Stimulated activated CD4-positive, alpha-beta T cell treated with anti-CD3 and anti-CD28 coated beads, Interleukin-15, amount 100 ng/mL, for 48 hours (primary cell): ENCODE measurements at places on chromosomes 6 and 20.

GRCh38 chr6:137033828-137034227 is 10.9 kb downstream of the IL20RA start:
- DNase-seq, result peak; percentile 41

DNA sequence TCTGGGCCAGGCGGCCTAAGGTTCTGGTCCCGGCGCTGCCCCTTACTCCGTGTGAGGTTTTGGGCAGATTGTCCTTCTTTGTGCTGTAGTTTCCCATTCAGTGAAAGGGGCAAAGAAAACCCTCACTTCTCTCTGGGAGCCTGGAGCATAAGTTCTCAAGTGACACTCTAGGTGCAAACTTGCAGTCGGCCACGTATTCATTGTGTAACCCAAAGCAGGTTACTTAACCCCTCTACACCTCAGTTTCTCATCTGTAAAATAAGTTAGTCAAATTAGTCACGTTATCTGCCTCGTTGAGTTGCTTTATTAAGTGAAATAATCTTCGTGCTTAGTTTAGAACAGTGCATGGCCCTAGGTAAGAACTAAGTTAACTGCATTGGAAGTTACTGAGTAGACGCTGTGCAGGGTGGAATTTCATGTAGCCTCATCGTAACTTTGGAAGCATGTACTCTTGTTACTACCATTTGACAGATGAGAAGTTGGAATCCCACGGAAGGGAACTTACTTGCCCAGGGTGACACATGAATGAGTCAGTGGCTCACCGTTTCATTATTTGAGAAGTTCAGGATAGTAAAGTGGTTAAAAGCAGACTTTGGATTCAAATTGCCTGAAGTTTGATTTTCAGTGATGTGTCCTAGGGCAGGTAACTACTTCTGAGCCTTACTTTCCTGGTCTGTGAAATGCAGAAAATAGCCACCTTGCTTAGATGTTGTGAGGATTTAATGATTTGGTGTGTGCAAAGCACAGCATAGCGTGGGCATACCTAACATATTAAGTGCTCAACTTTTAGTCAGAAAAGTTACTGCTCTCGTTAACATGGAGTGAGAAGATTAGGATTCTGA is 556 bp upstream of the MROH8 start:
- no peak for DNase-seq

DNA sequence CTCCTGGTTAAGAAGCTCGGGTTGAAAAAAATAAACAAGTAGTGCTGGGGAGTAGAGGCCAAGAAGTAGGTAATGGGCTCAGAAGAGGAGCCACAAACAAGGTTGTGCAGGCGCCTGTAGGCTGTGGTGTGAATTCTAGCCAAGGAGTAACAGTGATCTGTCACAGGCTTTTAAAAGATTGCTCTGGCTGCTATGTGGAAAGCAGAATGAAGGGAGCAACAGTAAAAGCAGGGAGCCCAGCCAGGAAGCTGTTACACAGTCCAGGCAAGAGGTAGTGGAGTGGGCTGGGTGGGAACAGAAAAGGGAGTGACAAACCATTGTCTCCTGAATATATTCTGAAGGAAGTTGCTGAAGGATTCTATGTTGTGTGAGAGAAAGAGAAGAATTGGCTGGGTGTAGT is 2.0 kb downstream of the HFE start:
- DNase-seq, result no peak

GRCh38 chr20:25338112-25339023 is 52.3 kb downstream of the ABHD12 start:
- no peak for DNase-seq

DNA sequence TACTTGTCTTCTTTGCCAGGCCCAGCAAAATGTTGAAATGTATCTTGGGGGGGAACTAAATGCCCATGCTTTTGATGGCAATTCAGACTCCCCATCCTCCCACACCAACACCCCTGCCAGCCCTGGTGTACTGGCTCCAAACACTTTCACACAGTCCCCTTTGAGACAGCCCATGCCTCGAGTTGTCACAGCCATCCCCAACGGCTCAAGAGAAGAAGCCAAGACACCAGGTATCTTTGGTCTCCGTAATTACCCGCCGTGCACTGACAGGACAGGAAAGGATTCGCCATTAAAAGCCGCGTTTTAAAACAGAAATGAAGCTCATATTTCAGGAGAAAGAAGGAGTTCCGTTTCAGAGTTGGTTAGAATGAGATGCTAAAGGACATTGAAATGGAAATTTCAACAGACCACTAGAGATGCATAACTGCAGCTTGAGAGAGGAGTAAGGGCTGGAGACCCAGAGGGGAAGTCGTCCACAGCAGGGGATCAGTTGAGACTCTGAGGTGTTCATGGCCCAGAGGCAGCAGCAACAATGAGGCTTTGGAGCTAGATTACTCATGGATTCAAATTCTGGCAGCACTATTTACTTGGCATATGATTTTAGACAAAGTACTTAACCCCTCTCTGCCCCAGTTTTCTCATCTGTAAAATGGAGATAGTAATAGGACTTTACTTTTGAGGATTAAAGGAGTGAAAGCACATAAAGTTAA is 63.5 kb upstream of the ADGRF1 start:
- no peak for DNase-seq

GRCh38 chr20:5008759-5009158 is 7.4 kb upstream of the SLC23A2 start:
- DNase-seq, result no peak

- no peak for DNase-seq
Observed at GRCh38 chr6:63322981-63323380, 3.2 kb upstream of the LGSN start.
